ENCODE measurements at places on chromosomes 5 and 9.

- no peak for DNase-seq
These were observed 443.5 kb upstream of the KLF4 start for GRCh38 chr9:107933097-107933496.

DNA sequence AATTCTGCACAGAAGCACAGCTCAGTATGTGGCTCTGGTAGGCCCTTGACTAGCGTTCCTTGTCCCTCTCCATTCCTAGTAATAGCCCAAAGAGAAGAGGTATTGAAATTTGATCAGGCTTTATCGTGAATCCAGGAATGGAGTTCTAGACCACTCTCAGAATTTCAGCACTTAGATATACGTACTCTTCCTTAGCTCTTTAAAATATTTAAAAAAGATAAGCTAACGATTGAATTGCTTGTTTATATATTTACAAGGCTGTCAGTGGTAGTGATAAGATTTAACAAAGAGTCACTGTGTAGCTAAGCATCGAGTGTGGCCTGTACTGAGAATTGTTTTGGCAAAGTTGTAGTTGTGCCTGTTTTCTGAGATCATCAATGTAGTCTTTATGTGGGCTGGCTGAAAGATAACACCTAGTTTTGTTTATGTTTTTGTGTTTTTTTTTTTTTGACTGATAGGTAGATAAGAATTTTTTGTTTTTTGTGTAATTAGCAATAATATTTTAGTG lies 2.5 kb downstream of the KIAA1958 start:
- DNase-seq: no peak

DNA sequence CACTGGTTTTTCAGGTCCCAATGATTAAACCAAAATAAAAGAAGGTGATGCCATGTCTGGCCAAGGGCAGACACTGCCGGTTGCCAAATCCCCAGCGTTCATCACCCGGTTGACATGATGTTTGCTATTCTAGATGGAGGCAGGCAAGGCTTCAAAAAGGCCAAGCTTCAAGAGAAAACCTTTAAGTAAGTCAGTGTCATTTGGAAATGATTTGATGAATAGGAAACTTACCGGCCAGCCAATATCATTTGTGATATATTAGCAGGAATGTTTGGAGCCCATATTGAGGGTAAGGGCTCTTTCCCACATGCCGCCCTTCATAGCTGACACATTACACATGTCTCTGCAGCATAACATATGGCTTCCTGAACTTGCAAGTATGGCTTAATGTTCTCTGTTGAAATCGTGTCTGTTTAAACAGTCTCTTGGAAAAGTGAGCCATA lies 89.5 kb upstream of the TTC23L start:
- DNase-seq: no peak

- DNase-seq: no peak
These were observed 28.7 kb downstream of the CDKN2A start for GRCh38 chr9:21965401-21965951.

GRCh38 chr5:178536541-178537466 lies 53.4 kb downstream of the COL23A1 start:
- no peak for DNase-seq

DNA sequence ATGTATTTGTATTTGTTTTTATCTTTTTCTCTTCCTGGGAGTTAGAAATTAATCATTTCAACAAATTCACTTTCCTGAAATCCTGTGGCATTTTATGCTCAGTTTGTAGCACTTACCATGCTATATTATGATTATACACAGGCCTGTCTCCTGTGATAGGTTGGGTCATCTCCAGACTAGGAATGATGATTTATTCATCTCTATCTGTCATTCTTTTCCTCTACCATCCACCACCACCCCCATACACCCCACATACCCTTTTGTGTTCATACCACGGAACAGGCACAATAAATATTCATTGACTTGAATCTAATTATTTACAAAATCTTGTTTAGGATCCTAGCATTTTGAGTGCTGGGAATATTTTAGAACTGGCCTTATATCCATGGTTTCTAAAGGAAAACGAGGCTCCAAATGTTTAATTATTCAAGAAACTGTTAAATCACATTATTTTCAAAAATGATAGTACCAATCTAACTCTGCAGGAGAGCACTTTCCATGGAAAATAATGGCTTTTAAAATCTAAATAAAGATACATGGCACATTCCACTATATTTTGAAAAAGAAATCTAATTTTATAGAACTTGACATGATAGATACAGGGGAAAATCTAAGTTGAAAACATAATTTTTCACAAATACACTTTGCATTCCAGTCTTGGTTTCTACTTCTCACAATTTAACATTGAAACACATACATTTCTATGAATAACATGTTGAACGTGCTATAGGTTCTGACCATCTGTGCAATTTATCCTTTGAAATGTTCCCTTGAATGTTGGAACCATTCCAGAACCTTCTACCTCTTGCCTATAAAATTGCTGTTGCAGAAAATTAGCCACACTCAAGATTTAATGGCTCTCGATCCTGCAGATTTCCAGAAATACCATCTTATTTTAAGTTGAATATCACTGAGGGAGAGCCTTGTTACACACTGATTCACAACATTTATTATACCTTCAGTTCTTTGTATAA lies 89.3 kb downstream of the STARD4 start:
- no peak for DNase-seq

- DNase-seq: no peak
These were observed 297.0 kb downstream of the TRIM32 start for GRCh38 chr9:116984111-116984510.

DNA sequence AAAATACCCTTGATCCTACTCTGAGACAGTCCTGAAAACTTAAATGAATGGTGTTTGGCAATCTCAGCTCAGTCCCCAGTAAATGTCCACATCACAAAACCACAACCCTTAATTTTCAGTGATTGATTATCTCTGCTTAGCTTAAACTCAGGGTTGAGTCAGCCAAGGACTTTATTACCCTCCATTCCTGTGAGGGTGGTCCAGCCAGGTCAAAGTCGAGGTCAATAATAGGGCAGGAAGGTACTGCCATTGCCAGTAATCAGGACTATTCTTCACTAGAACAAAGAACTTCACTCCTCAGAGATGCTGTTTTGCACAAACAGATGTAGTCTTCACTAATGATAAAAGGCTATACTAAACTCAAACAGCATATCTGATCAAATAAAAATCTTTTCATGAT lies 499.4 kb downstream of the ISL1 start:
- DNase-seq: no peak

DNA sequence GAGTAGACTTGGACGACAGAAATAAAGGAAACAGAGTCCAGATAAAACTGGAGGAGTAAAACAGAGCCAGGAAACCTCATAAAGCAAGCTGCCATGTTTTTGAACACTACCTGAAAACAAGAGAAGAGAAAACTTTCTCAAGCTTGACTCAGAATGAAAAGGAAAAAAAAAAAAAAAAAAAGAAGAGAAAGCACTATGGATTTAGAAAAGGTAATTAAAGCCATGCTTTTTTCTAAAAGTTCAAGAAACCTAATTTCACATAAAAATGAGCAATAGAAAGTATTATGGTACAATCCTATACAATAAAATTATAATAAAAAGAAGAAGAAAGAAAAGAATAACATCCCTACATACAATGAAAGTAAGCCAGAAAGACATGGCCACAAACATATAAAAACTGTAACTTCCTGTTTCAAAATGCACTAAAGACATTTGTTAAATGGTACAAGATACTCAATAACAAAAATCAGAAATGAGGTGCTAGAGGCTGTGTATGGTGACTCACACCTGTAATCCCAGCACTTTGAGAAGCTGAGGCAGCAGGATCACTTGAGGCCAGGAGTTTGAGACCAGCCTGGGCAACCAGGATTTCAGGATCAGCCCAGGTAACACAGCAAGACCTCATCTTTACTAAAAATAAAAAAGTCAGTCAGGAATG lies 129.5 kb downstream of the SIL1 start:
- no peak for DNase-seq
